Osteoblast (primary cell): ENCODE measurements at places on chromosomes 7 and 10. TPM values are rescaled to one million over a fixed set of nuclear protein-coding genes. Genes with fewer than 3 reads are reported as not detected.

DNA sequence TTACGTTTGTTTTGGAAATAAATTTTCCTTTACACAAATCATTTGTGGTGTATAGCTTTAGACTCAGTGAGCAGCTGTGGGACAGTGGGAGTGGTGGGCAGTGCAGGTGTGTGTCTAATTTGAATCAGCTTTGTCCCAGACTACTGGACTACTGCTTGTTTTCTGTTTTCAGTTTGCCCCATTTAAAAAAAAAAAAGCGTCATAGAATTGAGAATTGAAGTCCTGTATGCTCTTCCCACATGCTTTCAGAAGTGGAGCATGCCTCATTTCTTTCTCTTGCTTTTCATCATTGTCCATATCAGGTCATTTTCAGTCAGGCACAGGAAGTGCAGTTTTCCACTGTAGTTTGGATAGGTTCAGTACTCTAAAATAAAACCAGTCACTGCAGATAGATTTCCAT, 66.1 kb downstream of the SHH start:
- DNase-seq: no peak

GRCh38 chr7:142709921-142710320, 39.4 kb upstream of the PRSS1 start:
- no peak for DNase-seq

GRCh38 chr7:139775829-139776266, 1.9 kb downstream of the HIPK2 start:
- peak; percentile 87 for DNase-seq

DNA sequence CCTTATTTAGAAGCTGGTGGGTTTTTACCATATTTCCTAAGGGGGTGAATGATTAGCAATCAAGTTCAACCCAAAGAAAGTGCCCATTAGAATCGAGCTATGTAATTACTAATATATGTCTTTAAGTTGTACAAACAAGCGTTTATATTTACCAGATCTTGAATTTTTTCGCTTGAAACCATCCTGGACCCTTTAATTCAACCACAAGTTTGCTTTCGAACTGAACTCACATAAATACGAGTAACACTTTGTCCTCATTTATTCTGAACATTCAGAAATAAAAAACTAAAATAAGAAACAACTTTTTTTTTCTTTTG, 1.5 kb downstream of the SRI start:
- no peak for DNase-seq

GRCh38 chr7:95718577-95719410, 53.6 kb upstream of the DYNC1I1 start:
- DNase-seq: no peak

DNA sequence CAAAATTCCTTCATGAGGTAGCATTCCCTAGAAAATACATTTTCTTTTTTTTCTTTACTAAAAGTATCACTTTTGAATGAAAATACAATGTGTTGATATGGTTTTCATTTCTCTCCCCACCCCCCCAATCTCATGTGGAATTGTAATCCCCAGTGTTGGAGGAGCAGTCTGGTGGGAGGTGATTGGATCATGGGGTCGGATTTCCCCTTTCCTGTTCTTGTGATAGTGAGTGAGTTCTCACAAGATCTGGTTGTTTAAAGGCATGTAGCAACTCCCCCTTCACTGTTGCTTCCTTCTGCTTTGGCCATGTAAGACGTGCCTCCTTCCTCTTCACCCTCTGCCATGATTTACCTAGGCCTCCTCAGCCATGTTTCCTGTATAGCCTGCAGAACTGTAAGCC, 790.3 kb upstream of the KCND2 start:
- no peak for DNase-seq

- DNase-seq: peak; percentile 62
These were observed 114.8 kb upstream of the ARID5B start for GRCh38 chr10:61786728-61787127.

DNA sequence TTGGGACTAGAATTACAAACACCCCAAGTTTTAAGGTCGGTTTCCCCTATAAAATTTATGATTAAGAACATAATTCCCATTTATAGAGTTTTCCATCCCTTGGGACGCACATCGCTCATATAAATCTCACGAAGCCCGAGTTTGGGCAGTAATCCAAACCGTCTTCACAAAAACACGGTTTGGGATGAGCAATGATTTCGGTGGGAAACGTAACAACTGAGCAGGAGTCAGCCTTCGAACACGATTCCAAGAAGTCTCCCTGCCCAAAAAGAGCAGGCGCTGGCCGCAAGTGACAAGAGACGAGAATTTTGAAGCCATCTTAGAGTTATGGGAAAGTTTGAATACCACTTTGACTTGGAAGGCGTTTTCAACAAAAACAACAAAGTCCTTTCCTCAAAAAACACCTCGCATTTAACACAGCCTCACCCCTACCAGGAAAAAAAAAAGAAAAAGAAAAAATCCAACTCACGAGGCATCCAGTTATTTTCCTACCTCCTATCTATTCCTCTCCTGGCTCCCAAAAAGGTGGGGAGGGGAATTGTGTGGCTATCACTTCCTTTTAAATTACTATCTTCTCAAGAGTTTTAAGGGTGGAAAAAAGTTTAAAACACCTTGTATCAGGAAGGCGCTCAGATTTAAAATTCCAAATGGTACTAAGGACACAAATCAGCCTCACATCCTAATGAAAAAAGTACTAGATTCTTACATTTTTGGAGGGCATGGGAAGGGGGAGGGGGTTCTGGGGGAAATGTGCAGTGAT, 1.6 kb downstream of the SEPHS1 start:
- DNase-seq: peak; percentile 96

GRCh38 chr7:158447506-158448171, 140.0 kb downstream of the PTPRN2 start:
- peak; percentile 73 for DNase-seq

Gene TRIL
- 0.29 and 0.36 TPM in 2 replicates for total RNA-seq

Gene TEX36
- total RNA-seq: not detected in 2 replicates

- no peak for DNase-seq
These were observed 9.8 kb downstream of the AGBL3 start for GRCh38 chr7:134996097-134996550.

DNA sequence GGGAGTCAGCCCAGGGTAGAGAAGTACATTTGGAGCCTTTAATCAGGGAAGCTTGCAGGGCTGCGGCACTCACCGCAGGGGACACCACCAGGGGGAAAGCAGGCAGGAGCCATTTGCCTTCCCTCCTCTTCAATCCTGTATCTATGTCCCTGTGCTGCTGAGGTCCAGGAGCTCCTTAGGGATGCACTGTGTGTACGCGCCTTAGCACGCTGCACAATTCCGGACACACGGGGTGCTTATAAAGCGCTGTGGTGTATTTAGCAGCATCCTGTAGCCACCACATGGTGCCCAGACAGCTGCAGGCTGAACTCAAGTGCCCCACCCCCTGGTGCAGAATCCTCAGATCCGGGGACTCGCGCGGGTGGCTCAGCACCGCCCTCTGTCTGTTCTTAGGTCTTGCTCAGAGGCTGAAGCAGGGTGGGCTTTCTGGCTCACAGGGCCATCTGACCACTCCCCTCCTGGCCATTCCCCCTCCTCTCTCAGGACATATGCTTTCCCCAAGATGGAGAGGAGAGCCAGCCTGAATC, 421.4 kb downstream of the SDK1 start:
- no peak for DNase-seq

DNA sequence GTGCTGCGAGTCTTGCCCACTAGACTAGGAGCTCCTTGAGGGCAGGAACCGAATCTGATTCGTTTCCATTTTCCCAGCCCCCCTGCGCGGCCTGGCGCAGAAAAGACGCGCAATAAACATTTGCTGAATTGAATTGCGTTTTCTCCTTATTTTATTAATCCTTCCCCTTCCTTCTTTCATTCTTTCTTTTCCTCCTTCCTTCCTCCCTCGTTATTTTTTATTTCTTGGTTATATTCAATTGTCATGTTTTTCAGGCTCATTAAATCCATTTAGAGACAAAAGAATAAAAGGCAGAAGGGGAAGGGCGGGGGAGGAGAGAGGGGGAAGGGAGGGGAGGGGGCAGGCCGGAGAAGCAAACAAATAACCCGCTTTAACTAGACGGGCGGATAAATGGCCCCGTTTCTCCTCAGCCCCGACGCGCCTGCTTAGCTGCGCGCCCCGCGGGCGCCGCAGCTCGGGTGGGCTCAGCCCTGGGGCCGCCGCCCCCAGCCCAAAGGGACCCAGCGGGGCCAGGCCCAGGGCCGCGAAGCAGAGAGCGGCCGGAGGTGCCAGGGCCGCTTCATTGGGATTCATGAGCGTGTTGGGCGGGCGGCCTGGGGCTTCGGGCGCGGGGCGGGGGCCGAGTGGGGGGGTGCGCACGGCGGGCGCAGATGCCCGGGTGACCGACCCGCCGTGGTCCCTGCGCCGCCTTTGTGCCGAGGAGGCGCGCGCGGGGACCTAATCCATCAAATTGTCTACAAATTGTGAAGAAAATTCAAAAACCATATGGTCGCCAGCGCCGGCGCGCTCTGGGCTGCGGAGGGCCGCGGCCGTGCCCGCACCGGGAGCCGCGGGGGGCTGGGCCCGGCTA, 5.0 kb downstream of the LBX1 start:
- peak; percentile 73 for DNase-seq
